ENCODE measurements at places on chromosomes 4 and X. TPM values are rescaled to one million over a fixed set of nuclear protein-coding genes. Genes with fewer than 3 reads are reported as not detected.

Gene NWD2
- not detected for total RNA-seq

Gene SYN1
- total RNA-seq = 0.49 TPM

Gene CYBB
- not detected for total RNA-seq

Gene CPE
- not detected for total RNA-seq

Gene NSUN7
- total RNA-seq = not detected

Gene CORIN
- total RNA-seq = not detected

Gene NPFFR2
- total RNA-seq = not detected
